NCI-H1930 (cell line): ENCODE measurements at places on chromosomes 12 and 14.
A peak's percentile ranks its signal among the peaks of the same experiment; 100 is the strongest.

DNA sequence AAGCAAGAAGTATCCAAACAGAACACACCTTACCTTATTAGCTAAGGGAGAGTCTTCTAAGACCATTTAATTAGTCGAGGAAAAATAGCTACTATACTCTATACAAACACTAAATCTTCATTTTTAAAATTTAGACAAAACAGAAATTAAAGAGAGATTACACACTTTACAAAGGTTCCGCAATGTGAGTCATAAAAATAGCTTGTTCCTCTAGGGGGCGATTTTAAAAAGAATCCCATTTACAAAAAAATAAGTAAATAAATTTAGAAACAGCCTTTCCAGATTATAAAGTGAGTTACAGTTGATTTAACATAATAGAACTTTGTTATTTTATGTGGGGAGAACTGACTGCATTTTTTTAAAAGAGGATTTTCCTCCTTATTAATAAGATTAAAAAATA lies 201.6 kb downstream of the PAX9 start:
- no peak for DNase-seq

DNA sequence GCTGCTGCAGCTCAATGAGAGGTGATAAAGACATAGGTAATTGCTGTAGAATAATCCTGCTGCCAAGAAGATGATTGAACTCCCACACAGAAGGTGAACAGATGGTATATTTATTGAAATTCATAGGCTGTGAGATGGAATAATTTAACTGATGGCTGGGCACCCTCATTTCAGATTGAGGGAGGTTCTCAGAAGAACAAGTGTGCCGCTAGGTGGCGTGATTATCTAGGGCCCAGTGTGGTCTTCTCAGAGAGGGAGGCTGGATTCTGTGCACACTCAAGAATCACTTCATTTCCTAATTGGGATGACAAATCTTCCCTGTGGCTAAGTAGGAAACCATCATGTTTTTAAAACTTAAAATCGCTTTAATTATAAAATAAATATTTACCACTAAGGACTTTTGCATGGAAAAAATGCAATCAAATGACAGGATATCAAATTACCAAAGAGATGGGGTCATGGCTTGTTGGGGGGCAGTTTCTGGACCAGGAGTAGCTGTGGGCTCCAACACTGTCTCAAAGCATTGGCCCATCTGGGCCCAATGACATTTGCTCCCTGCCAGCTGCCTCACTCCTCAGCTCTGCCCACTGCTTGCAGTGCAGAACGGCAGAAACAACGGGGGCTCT lies 132.3 kb downstream of the SNAPC1 start:
- DNase-seq = peak; percentile 34

DNA sequence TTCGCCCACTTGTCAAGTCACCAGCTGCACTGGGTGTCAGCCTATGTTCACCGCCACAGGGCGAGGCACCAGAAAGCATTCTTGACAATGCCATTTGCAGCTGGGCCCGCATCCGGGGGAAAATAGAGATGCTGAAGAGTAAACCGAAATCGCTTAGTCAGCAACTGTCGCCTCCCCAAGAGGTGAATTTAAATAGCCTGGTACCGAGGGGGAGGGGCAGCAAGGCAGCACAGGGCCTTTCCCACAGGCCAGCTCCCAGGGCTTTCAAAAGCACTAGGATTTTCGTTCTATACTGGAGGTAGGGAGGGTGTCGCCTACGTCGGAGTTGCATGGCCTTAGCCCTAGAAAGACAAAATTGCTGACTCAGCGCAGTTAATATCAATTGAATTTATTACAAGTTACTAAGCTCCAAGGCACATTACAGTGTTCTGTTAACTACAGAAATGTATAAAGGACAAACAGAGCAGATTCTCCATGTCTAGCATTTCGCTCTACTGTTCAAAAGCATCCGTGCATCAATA lies 4.3 kb downstream of the IRF2BPL start:
- DNase-seq = no peak

DNA sequence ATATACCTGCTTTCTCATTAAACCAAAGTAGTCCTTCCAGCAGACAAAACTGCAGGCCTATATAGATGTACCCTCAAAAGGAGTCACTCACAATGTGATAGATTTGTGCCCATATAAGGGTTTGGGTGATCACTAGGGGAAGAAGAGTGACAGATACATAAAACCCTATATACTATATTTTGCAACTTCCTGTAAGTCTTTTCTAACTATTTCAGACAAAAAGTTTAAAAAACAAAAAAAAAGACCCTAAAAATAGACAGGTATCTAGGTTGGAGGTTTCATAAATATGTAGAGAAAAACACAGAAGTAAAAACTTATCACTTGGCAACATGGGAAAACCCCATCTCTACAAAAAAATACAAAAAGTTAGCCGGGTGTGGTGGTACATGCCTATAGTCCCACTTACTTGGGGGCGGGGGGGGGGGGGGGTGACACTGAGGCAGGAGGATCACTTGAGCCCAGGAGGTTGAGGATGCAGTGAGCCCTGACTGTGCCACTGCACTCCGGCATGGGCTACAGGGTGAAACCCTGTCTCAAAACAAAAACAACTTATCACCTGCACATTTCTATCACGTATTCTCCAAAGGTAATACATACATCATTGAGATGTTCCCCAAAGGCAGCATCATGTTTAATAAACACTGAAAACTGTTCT lies 2.9 kb downstream of the VCPKMT start:
- no peak for DNase-seq

GRCh38 chr14:87343652-87344051 lies 649.3 kb downstream of the GALC start:
- DNase-seq = no peak

DNA sequence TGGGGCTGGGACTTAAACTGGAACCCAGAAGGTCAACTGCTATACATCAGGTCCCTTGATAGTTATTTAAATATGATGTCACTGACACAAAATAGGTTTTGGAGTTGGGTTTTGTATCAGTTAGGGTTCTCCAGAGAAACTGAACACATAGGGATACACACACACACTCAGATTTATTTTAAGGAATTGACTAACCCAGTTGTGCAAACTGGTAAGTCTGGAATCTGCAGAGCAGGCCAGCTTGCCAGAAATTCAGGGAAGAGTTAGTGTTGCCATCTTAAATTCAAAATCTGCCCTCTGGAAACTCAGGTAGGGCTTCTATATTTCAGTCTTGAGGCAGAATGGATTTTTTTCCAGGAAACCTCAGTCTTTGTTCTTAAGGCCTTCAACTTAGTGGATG lies 36.9 kb downstream of the MAPK1IP1L start:
- no peak for DNase-seq

GRCh38 chr14:22531451-22532344 lies 57.3 kb downstream of the DAD1 start:
- no peak for DNase-seq

DNA sequence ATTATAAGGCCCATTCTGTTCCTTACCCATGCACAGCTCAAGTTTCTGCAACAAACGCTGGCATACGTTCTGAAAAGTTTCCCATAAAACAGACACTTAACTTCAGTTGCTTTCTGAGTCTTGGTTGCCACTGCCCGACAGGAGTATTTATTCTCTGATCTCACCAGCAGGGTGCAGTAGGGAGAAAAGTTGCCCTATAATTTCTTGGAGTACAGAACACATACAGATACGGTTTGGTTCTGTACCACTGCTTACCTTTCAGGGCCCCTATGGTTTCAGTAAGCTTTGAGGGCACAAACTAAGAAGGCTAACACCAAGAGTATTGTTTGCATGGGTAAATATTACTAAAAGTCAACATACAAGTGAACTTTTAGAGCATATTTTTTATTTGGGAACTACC lies 77.9 kb downstream of the SPATA7 start:
- no peak for DNase-seq

GRCh38 chr12:4251216-4251891 lies 22.2 kb upstream of the CCND2 start:
- DNase-seq = no peak

DNA sequence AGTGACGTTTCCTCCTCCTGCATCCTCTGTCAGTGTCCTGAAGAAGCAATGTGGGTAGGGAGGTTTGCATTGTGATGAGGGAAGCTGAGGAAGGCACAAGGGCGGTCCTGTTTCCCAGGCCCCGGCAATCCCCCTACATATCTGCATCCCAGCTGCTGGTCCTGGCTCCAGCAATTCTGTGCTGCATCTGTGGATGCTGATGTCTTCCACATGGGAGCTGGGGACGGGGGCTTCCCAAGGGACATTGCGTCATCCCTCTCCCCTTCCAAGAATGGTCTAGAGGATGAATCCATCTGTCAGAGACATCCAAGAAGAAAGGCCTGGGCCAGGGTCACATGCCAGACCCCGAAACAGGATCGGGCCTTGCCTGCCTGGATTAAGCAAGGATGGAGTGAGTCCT lies 52.1 kb downstream of the TSPAN11 start:
- DNase-seq = no peak

DNA sequence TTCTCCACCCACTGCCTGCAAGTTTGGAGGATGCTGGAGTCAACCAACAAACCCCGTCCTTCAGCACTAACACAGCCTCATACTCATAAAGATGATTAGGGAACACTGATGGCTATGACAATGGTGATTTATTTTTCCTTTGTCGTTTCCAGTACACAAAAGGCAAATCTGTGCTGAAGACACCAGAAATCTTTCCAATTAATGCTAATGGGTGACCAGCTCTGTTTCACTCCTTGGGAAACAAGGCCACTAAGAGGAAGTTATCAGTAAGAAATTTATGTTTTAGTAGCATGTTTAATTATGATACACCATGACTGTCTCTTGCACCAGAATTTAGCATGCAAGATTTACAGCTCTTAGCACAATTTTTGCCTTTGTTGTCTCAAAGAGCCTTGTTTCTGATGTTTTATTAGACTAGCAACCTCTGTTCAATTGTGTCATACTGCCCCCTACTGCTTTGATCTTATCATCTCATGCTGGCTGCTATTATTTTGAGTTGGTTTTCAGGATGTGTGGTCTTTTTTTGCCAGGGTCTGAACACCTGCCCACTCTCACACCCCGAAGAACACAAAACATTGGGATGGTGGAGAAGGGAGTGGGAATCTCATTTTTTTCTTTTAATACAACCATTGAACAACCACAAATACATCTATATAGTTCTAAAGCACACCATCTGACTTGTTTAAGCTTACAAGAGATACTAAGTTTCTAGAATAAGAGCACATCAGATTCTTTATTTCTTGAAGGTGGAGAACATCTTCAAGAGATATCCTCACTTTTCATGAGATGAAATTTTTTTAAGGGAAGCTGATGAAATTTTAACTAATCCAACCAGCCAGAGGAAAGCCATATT lies 160.9 kb downstream of the SPTSSA start:
- DNase-seq = peak; percentile 10

DNA sequence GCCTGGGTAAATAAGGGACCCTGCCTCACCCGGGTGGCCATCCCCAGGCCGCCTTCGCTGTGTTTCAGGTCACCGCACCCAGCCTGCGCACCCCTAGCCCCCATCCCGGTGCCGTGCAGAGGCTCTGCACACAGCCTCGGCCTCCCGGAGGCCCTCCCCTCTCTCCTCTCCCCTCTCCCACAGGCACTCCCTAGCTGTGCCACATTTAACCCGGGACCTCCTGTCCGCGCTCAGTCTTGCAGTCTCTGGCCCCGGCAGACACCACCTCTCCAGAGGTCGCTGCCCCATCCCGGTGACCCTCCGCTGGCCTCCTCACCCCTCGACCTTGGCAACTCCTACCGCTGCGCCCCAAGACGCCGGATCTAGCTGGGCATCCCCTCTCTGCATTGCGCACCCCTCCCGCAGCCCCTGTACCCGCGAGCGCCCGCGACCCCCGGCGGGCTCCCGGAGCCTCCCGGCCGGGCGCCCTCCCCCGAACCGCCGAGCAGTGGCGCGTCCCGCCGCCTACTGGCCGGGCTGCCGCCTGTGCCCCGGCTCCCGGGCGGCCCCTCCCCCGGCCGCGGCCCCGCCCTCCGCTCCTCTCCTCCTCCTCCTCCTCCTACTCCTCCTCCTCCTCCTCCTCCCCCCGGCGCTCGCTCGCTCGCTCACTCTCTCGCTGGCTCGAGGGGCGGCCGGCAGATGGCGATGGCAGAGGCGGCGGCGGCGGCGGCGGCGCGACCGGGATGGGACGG lies 120.7 kb downstream of the AACS start:
- peak; percentile 68 for DNase-seq

- no peak for DNase-seq
Observed at GRCh38 chr12:106331599-106331998, 25.9 kb upstream of the POLR3B start.

DNA sequence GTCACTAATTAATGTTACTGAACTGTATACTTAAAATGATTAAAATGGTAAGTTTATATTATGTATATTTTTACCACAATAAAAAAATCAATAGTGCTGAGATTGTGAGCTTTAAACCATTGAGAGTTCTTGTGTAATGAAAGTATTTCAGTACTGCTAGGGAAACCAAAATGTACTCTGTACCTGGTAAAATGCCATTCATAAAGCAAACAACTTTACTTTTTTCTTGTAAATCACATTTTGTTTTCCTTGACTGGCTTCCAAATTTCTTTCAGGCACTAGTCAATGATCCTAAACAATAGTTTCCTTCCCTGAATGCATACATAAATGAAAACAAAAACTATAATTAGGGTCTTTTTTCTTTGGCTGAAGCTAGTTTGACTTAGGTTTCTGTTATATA lies 29.4 kb upstream of the SNRPF start:
- no peak for DNase-seq

- no peak for DNase-seq
Observed at GRCh38 chr12:106442575-106442974, 85.0 kb downstream of the POLR3B start.

GRCh38 chr12:21613931-21614330 lies 9.3 kb upstream of the GYS2 start:
- DNase-seq = no peak

DNA sequence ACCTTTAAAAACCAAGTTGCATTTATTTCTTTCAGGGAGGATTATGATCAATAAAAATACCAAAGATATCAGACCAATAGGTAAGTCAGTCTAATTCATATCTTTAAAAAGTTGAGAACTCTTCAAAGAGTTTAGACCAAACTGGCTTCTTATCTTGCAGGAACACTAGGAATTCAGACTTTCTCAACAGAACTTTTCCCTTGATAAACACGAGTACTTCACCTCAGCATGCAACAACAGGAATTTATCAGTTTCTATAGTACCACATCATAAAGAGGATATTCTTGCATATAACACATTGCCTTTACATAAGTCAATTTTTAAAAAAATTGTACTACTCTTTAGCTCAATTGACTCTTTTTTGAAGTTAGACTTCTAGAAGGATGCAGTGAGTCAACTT lies 68.2 kb downstream of the DNAI7 start:
- DNase-seq = no peak

GRCh38 chr12:27488479-27488878 lies 35.5 kb upstream of the PPFIBP1 start:
- DNase-seq = no peak

DNA sequence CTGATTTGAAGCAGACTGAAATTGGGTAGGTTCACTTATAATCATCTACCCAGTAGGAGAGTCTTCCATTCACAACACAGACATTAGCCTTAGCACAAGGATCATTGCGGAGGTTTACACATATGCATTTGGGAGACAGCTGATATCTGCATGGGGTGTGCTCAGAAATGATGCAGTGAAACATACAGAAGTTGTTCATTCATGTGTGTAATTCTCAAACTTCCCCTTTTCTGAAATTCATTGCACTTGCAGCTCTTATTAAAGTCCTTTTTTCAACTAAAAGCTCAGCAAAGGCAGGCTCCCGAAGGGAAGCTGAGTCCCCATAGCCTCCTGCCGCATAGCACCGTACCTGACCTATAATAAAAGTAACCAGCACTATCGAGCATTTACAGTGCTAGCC lies 218.3 kb upstream of the CRY1 start:
- DNase-seq = no peak

GRCh38 chr12:131090274-131091210 lies 136.8 kb downstream of the ADGRD1 start:
- no peak for DNase-seq
